ENCODE measurements at places on chromosomes 3 and 15.

GRCh38 chr15:53987480-53987879, 9.2 kb downstream of the UNC13C start:
- DNase-seq = no peak

DNA sequence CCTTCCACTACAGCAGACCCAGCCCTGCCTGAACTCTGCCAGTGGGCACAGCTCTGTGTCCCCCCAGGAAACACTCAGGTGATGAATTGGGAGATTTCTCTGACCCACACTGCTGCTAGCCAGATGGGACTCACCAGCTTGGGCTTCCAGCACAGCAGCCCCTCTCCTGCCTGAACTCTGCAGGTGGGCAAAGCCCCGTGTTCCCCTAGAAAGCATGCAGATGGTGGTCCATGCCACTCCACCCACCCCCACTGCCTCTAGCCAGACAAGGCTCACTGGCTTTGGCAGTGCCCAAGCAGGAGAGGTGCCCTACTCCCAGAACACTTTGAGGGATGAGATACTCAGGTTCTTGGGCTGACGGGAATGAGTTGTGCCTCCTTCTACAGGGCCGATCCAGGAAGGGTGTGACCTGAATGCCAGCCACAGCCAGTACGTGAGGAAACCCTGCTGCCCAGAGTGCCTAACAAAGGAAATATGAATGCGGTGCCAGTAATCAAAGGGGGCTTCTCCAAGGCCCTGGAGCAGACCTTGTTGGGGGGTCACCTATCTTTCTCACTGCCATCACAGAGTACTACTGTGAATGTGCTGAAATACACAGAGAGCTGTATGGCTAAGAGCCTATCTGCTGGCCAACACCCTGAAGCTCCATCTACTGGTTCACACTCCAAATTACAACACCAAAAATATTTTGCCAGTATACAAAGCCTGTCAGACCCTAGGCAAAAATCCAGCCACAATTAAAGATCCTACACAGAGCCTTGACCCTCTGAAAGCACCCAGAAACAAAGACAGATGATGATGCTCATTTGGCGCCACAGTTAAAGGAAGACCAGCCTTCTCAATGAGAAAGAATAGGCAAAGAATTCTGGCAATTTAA, 61.9 kb downstream of the BTLA start:
- no peak for DNase-seq

DNA sequence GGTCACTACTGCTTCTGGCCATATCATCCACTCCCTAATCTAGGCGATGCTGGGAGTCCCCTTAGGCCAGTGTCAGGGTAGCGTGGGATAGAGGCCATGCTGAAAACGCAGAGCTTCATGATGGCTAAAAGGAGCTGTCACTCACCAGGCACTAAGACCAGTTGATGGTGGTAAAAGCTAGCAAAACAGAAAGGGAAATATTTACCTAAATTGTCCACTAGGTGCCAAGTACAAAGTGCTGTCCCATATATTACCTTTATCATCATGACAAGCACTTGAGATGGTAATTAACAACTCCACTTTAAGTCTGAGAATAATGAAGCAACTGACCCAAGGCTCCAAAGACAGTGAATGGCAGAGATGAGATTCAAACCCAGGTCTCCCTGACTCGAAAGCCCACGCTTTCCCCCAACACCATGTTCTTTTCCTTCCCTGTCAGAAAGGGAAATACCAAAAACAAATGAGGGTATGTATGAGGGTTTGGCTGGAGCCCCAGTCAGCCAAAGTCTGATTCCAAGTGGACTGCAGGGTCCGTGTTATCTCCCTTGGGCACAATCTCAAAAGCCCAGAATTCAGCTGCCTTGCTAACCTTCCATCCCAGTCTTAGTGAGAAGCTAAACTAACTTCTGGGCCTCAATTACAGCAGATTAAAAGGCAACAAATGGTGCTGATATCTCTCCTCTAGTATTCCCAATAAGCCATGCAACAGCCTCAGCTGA, 84.7 kb downstream of the RBPMS2 start:
- DNase-seq = no peak

DNA sequence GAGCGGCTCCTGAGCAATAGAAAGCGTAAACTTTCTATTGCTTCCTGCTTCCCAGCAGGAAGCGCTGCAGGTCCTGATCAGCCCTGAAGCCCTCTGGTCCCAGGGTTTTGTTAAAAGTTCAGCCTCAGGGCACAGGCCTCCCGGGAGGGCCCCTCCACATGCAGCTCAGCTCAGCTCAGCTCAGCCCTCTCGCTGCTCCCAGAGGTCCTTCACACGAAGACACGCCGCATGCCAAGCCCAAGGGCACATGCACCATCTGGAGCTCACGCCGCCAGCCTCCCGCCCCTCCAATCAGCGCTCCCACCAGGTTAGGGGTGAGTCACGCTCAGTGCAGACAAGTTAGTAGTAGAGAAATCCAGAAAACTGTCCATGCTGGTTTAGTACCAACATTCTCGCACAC, 12.7 kb downstream of the TKT start:
- no peak for DNase-seq

GRCh38 chr15:89704411-89704810, 13.8 kb downstream of the WDR93 start:
- DNase-seq = no peak

GRCh38 chr15:101148166-101148880, 103.5 kb downstream of the CHSY1 start:
- no peak for DNase-seq

GRCh38 chr15:75577401-75578172, 1.5 kb downstream of the PTPN9 start:
- DNase-seq = peak; percentile 21

- DNase-seq = no peak
Observed at GRCh38 chr3:39900462-39901002, 91.1 kb downstream of the MYRIP start.

GRCh38 chr15:22956257-22956977, 23.8 kb downstream of the CYFIP1 start:
- DNase-seq = no peak

DNA sequence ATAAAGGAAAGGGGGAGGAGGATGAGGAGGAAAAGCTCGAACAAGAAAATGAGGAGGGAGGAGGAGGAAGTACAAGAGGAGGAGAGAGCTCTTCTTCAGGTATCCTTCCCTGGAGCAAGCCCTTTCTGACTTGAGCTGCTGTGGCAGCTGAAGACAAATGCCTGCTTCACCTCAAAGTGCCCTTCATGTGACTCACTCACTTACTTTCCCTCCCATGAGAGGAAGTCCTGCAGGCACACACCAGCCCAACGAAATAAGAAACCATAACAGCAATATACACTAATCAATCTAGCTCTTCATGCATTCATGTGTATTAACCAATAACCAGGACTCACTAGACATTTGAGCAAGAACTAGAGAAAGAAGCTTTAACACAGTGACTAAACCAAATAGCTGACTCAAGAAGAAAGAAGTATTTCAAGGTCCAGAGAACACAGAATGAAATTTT, 251.9 kb downstream of the IGSF11 start:
- DNase-seq = no peak

- no peak for DNase-seq
Observed at GRCh38 chr3:100045696-100046095, 68.6 kb downstream of the FILIP1L start.

GRCh38 chr3:124453189-124453588, 277.1 kb upstream of the UMPS start:
- DNase-seq = no peak

DNA sequence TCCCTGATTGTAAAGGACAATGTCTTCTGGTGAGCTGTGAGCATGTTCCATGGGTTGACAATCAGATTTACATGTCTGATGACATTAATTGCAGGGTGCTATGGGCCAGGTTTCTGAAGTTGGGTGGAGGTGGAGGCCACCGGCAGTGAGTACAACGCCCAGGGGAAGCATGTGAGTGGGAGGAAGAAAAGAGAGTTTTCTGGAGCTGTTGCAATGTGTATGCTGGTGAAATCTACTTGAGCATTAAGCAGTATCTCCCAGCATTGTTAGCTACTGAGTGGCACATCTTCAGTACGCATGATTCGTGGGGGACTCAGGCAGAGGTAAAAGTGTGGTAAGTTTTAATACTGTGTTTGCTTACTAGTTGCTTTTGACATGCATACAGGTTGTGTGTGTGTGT, 26.6 kb downstream of the TMEM45A start:
- DNase-seq = no peak

DNA sequence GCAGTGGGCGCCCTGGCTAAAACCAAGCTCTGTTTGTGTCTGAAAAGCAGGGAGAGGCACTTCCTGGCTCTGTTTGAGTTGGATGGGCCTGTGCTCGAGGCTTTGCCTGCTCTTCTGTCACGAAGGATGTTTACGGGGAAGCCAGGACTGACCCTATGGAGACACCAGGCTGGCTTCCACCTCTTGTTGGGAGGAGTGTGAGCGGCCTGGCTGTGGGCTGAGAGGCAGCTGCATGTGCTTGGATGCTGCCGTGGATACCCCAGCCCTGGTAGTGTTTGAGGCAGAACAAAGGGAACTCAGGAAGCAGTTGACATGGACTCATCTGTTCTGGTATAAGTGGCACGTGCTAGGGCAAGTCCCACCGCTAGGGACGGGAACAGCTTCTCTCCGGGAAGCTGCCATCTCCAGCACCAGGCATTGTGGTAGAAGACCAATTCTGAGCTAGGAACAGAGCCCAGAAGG, 17.6 kb upstream of the SLC41A3 start:
- no peak for DNase-seq

- no peak for DNase-seq
Observed at GRCh38 chr15:76333309-76333708, 3.3 kb upstream of the ISL2 start.

DNA sequence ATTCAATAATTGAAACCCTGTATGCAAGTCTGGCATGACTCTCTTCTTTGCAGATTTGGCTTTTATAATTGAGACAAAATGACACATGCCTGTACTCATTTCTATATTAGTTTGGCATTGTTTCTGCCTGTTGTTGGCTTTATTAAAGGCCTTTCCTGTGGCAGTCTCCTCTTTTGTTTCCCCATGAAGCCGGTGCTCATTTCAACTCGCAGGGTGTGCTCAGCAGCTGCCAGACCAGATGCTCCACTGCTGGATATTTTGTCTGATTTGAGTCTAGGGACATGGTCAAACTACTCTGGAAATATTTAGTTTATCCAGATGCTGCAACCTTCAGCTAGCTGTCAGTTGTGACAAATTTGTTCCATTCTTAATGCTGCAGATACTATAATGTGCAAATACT, 445.3 kb downstream of the NAALADL2 start:
- DNase-seq = no peak

- DNase-seq = no peak
Observed at GRCh38 chr15:86115145-86115801, 35.6 kb downstream of the AGBL1 start.

DNA sequence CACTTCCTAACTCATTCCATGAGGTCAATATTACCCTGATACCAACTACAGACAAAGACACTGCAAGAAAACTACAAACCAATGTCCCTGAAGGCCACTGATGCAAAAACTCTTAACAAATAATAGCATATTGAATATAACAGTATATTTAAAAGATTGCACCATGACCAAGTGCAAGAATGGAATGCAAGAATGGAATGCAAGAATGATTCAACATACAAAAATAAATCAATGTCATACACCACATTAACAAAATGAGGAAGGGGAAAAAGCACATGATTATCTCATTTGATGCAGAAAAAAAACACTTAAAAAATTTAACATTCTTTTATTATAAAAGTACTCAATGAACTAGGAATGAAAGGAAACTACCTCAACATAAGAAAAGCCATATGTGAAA, 463.1 kb upstream of the NECTIN3 start:
- no peak for DNase-seq

GRCh38 chr15:91261345-91261744, 161.3 kb downstream of the SV2B start:
- no peak for DNase-seq

- DNase-seq = peak; percentile 52
Observed at GRCh38 chr3:28317438-28318022, 31.0 kb upstream of the ZCWPW2 start.

DNA sequence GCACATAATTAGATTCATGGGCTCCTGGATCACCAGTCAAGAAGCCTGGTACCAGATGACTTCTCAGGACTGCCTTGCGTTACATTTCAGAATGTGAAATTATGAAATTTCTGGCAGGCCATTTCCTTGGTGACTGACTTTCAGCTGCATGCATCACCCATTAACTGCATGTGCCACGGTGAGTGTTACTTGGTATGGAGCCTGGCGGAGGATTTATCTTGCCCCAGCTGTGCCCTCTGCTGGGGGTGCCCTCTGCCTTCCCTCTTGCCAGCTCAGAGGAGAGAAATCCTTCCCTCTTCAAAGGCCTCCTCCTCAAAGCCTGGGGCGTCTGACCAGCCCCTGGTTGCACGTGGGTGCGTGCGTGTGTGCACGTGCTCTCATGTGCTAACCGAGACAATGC, 57.7 kb upstream of the CTSH start:
- DNase-seq = no peak

DNA sequence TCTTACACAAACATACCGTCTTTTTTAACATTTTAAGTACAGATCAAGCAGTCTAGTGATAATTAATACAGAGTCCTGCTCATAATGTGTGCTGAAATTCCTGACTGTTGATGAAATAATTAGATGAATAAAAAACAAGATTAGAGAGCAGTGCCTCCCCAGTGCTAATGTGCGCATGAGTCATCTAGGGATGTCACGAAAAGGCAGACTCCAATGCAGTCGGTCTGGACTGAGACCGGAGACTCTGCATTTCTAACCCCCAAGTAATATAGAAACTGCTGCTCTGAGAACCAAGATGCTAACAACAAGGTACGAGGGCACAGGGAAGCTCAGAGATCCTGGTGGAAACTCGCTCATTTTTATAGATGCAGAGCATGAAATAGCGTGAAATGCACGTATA, 61.4 kb downstream of the COL8A1 start:
- DNase-seq = no peak

DNA sequence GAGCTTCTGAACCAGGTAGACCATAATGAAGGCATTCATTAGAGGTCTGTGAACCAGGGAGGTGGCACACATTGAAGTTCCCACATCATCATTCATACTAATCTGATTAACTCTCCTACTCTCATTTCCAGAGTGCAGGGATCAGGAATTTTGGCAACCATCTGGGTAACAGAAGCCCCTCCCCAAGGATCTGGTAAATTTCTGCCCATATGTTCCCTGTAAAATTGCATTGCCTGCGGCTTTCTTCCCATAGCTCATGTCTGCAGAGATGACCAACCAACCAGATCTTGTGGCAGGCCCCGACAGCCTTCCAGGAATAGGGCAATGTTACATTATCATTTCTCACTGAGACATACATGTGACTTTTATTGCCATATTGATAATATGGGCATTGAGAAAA, 111.4 kb upstream of the CHL1 start:
- DNase-seq = no peak

- DNase-seq = no peak
Observed at GRCh38 chr3:170815340-170815739, 54.7 kb downstream of the RPL22L1 start.

- DNase-seq = no peak
Observed at GRCh38 chr3:76345878-76346277, 560.5 kb upstream of the ZNF717 start.

- no peak for DNase-seq
Observed at GRCh38 chr15:77533578-77534430, 98.9 kb downstream of the LINGO1 start.

- DNase-seq = no peak
Observed at GRCh38 chr3:55074796-55075195, 146.9 kb upstream of the LRTM1 start.

GRCh38 chr3:181317508-181317907, 328.0 kb upstream of the DNAJC19 start:
- no peak for DNase-seq

- peak; percentile 45 for DNase-seq
Observed at GRCh38 chr15:51731549-51732267, 5.7 kb downstream of the LYSMD2 start.

GRCh38 chr3:139846729-139847128, 88.3 kb upstream of the CLSTN2 start:
- DNase-seq = no peak

- no peak for DNase-seq
Observed at GRCh38 chr15:33580526-33580925, 269.8 kb downstream of the RYR3 start.
